ENCODE measurements at places on chromosomes 16 and 17.

GRCh38 chr16:8453359-8453758 lies 137.0 kb downstream of the TMEM114 start:
- DNase-seq, result no peak

DNA sequence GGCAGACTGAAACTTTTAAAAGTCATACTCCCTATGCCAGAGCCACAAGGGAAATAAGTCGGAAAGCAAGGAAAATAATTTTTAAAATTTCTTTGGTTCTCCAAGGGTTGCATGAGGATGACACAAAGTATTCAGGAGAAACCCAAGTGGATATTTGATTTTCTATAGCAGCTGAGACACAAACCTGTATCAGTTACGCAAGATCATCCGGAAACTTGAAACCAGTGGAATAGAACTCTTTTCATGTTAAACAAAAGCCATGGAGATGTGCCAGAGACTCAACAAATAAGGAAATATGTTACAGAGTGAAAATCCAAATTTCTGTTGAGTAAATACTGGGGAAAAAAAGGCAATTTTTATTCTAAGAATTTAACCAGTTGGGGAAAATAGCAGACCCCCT lies 294.7 kb downstream of the KIF2B start:
- DNase-seq, result no peak

DNA sequence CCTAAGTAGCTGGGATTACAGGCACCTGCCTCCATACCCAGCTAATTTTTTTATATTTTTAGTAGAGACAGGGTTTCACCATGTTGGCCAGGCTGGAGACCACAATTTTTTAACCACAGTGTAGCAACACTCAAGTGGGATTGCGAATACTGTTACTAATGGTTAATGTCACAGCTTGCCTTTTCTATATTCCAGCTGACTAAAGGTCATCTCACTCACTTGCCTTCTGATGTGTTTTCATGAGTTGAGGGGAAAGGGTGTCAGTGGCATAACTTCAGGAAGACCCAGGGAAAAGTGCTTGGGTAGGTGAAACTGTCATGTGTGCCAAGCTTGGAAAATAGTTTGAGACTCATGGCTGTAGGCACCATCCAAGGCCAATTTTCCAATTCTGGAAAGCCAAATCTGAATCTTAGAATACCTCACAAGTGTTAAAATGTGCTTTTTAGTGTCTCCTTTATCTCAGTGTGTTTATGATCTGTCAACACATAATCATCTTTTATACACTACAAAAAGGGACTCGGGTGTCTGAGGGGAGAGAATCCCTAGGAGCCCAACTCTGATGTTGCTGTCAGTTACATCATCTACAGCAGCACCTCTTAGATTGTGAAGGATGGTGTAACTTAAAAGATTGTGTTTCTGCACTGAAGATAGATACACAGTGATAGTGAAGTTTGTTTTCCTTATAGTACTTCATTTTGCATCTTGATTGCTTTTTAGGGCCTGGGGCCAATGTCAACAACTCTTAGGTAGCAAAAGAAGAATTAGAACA lies 27.1 kb downstream of the OGFOD1 start:
- DNase-seq, result no peak

DNA sequence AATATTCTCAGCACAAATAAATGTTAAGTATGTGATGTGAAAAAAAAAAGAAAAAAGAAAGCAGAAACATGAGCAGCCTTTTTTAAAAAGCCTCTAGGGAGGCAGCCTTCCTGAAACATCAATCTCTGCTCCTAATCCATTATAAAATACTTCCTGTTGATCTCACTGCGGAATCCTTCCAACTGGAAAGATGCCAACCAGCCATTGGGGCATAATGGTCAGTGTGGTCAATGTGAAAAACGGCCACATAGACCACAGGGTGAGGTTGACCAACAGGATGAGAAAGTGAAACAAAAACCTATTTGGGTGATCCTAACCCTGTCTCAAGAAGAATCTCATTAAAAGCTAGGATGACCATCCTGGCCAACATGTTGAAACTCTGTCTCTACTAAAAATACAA lies 26.1 kb upstream of the ABCA8 start:
- DNase-seq, result no peak

DNA sequence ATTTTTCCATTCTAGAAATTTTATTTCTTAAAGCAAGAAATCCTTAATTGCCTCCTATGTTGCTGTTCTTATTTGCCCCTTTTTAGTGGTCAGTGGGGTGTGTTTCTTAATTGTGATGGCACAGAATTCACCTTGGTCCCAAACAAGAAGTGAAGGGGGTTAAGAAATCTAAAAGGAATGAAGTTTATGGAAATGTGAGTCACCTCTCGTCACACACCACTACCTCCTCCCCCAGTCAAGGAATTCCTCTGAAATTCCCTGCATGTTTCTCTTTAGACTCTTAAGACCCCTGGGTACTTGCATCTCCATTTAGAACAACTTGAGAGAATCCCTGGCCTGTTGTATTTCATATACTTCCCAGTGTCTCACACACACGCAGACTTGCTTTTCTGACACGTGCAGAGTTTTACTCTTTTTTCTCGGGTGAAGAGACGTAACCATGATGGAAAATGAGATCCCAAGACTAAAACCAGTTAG lies 247.4 kb downstream of the PRKCA start:
- no peak for DNase-seq

- no peak for DNase-seq
Measured at GRCh38 chr16:65579050-65579449, 457.2 kb upstream of the CDH11 start.

- DNase-seq, result peak; percentile 19
Measured at GRCh38 chr17:18314059-18314730, 599 bp downstream of the TOP3A start.

GRCh38 chr16:27202923-27203506 lies 311 bp upstream of the KDM8 start:
- DNase-seq, result peak; percentile 95

- DNase-seq, result no peak
Measured at GRCh38 chr16:30920891-30921290, 2.5 kb upstream of the FBXL19 start.

- DNase-seq, result peak; percentile 35
Measured at GRCh38 chr16:80824623-80825364, 20.4 kb upstream of the CDYL2 start.

DNA sequence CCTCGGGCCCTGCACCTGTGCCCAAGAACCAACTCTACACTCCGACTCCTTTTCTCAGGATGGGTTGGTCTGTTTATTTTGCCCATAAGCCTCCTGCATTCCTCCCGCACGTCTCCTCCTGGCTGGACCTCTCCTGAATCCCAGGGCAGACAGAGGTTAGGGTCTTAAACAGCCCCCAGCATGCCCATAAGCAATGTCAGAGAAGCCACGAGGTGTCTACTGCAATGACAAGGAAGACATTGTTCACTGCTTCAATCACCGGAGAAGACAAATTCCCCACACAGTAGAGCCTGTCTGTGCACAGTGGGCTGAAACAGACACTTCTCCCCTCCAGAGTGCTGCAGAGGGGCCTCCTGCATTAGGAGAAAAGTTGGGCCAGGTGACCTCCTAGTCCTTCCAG lies 230.6 kb upstream of the RPL38 start:
- no peak for DNase-seq

GRCh38 chr17:66341462-66341861 lies 39.0 kb downstream of the PRKCA start:
- no peak for DNase-seq

- no peak for DNase-seq
Measured at GRCh38 chr16:2337431-2338296, 2.9 kb downstream of the ABCA3 start.

- no peak for DNase-seq
Measured at GRCh38 chr16:28931801-28932225, at the start of gene CD19. CD19 (plus strand) TSS chr16:28931971; CDS start chr16:28932001, 30 bp downstream.

DNA sequence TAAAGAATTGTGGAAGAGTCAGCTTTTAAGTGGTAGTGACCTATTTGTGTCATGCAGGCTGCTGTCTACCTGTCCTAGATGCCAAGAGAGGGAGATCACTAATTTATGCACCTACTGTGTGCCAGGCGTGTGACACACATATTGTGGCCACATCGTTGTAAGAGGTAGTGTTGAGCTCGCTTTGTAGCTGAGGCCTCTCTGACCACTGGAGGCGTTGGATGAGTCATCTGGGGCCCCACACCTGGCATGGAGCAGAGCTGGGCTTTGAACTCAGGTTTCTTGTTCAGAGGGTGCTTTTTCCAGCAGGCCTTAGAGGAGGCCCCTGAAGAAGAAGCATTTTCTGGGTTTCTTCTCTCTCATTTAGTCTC lies 52.3 kb upstream of the LGALS9 start:
- no peak for DNase-seq

DNA sequence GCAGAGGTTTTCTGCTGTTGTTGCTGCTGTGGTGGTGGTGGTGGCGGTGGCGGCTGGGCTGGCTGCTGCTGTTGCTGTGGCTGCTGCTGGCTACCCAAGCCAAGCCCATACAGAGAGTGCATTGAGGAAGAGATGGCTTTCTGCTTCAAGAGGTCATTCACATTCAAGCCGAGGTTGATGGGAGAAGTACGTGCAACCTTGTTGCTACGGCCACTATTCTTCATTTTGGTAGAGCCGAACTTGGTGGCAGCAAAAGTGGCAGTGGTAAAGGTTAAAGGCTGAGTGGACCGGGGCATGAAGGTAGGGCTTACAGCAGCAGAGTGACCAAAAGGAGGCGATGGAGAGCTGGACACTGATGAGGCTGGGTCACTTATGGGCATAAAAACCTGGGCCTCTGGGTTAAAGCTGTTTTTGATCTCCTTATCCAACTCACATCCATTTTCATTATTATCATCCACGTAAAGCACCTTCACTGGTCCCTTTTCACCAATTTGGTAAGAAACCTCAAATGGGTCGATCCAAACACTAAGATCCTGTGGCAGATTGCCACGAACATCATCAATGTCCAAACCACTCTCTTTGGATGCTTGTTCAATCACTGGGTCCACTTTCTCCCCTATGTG lies 2.8 kb downstream of the TOB1 start:
- no peak for DNase-seq

- DNase-seq, result no peak
Measured at GRCh38 chr17:40564195-40564882, 933 bp downstream of the CCR7 start.

DNA sequence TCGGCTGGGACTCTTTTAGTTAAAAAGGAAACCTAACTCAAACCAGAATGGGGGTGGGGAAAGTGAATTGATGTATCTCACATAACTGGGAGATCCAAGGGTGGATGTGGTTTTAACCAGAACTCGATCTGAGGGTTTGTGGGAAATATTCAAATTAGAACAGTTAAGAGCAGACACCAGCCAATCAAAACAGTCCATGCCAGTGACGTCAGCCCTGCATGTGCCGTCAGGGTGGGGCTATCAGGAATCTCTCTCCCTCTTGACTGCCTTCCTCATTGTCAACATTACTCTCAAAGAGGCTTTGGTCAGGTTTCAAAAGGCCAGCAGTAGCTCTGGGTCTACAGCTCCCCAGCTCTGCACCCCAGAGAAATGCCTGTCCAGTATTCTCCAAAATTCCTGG lies 94.2 kb upstream of the HSBP1 start:
- peak; percentile 66 for DNase-seq

DNA sequence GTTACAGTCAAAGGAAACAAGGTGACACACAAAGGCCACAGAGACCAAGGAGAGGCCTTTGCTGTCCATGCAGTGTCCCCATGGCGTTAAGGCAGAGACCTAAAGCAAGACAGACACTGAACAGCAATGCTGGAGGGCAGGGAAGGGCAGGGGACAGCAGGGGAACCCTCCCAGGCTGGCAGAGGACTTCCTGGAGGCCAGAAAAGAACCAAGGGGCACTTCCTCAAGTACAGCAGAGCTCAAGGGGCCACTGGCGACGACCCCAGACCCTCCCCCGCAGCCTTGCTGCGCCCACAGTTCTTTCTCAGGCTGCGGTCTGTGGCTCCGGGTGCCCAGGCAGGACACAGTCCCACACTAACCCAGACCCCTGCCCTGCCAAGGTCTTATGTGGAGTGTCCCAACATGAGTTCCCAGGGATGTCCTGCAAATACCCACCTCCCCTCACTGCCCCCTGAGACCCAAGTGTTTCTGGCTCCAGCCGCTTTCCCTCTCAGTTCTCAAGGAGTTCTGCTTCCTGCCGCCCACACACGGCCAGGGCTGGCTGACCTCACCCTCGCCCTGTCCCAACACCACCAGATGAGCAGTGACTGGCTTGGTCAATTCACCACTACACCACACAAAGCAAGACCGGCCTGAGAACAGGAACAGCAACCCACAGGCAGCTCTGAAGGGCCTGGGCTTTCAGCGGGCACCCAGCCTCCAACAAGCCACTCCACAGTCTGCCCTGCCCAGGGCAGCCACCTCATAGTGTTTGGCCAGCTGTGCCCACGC lies 4.2 kb downstream of the CLCN7 start:
- DNase-seq, result no peak

DNA sequence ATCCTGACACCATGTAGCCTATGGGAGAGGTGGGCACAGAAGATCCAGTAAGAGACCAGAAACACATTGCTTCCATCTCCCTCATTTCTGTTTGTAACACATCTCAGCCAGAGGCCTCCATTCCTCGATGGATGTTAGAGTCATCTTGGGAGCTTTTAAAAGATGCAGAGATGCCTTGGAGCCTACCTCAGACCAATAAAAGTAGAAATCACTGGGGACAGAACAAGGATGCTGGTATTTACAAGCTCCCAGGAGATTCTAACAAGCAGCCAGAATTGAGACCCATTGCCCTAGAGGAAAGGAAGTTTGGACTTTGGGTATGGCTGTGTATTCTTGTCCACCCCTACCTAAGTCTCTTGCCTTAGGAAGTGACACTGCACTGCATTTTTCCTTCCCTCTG lies 40.8 kb downstream of the HS3ST3A1 start:
- no peak for DNase-seq

- DNase-seq, result no peak
Measured at GRCh38 chr16:20674684-20675487, 22.6 kb downstream of the ACSM1 start.

GRCh38 chr17:7014995-7015958 lies 2.9 kb downstream of the RNASEK start:
- DNase-seq, result peak; percentile 86

- DNase-seq, result no peak
Measured at GRCh38 chr17:30236766-30237165, 1.3 kb upstream of the SLC6A4 start.

DNA sequence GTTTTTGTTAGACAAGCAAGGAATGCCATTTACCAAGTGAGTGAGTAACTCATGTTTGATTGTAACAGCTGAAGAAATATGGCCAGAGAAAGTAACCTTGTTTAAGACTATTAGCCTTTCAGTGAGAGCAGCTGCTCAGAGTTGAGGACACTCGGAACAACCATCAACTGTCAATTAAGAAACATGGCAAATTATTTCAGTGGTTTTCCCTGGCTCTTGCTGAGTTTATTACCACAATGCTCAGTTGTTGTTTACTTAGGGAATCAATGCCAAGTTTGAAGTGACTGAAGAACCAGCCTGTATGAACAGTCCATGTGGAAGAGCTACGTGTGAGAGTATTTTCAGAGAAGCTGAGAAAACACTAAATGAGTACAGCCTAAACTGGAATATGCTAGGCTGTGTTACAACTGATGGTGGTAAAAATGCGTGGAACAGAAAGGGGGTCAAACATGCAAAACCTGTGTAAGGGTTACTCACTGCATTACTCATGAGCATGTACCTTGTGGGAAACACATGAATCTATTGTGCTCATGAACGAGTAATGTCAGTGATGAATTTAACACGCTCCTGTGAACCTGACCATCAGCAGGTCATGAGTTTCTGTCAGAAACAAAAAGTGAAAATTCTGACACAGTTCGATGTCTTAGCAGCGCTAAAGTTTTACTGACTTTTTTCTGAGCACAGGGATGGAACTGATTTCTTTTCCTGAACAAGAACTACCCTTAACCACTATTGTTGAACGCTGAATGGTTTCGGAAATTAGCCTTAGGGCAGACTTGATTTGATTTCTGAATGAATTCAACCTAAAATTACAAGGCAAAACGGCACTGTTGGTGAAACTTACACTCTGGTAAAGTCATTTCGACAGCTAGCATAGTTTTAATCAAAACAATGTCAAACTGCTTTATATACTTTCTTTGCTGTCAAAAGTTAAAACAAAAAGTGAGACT lies 33.5 kb downstream of the GNA13 start:
- DNase-seq, result no peak
